ENCODE measurements at places on chromosomes 12 and 14.

DNA sequence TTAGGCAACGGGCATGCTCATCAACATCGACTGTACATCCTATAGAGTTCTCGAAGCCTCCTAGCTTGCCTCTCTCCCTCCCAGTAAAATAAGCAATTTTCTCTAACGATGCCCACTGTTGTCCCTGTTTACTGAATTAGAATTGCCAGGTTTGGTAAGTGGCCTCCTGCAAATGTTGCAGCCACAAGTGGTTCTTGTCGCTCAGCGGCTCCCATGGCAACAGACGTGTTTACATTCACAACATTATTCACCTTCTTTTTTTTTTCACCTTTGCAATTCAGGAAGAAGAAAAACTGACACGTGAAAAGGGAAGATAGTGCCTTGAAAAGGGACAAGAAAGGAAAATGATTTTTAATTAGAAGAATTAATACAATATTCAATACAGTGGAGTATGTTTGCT lies 100.9 kb upstream of the PKP2 start:
- no peak for DNase-seq

DNA sequence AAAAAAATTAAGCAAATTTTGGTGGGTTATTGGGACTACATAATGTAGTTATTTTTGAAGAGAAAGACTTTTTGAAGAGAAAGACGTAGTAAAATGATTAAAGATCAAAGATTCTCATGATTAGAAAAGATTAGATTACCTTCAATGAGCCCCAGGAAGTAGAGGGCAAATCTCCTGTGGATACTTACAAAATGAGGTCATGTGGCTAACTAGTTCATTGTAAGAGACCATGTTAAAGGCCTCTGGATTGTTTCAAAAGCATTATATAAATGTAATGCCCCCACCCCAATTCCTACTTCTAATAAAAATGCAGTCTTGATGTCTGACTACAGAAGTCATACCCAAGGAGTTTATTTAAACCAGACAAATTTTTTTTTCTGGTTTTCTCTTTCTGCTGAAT lies 93.3 kb downstream of the ERGIC2 start:
- no peak for DNase-seq

DNA sequence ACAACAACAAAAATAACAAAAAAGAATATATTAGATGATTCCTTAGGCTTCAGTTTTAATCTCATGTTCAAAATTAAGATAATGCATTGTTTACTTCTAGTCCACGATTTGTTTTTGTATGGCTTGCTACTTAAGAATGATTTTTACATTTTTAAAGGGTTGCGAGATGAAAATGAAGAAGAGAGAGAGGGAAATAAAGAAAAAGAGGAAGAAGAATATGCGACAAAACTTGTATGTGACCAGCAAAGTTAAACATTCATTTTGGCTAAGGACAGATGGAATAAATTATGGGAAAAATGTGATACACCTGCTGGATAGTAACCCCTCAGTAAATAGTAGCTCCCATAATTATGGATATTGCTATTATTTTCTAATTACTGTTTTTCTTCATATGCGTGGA lies 1.2 kb upstream of the GIT2 start:
- no peak for DNase-seq

GRCh38 chr12:48013287-48013686 lies 9.0 kb upstream of the COL2A1 start:
- no peak for DNase-seq
